ENCODE measurements at places on chromosomes 7 and 10. TPM values are rescaled to one million over a fixed set of nuclear protein-coding genes. Genes with fewer than 3 reads are reported as not detected.

- no peaks in the 10 kb centered on the region for H3K27me3 ChIP-seq
- peaks cover 22% of the 10 kb centered on the region for H3K4me1 ChIP-seq
- DNase-seq: no peak
- H3K4me3 ChIP-seq: no peak overlapping the region
Measured at GRCh38 chr10:95691281-95691680, 2.4 kb downstream of the TCTN3 start.

DNA sequence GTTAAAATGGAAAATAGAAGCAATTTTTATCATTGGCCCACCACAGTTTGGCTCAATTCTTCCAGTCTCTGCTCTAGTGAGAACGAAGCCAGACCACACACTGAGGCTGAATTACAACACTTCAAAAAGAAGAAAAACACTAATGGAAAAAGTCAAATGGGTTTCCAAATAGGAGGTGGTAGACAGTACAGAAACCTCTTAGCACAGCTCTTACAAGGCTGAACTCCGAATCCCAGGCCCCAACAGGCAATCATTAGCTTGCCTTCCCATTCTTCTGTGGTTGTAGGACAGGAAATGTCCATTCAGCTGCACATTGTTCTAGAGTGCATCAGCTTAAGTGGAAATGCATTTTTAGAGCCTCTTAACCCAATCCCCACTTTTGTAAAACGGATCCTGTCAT lies 115.1 kb upstream of the MEOX2 start:
- H3K27me3 ChIP-seq: no peaks in the 10 kb centered on the region
- H3K27ac ChIP-seq: peak overlapping the region; percentile 39
- peak; percentile 31 for DNase-seq
- H3K4me3 ChIP-seq: no peak overlapping the region
- no peaks in the 10 kb centered on the region for H3K36me3 ChIP-seq
- H3K4me1 ChIP-seq: no peaks in the 10 kb centered on the region

The WDFY4 gene
- total RNA-seq: 2.2 TPM

- H3K4me1 ChIP-seq: peaks cover 12% of the 10 kb centered on the region
- peak within 1 kb of the TSS; percentile 70 for H3K4me3 ChIP-seq
- H3K27ac ChIP-seq: peak within 1 kb of the TSS; percentile 85
- H3K36me3 ChIP-seq: no peaks in the 10 kb centered on the region
- no peaks in the 10 kb centered on the region for H3K27me3 ChIP-seq
Measured at GRCh38 chr7:94004024-94004951, at the start of gene BET1. BET1 (minus strand) TSS chr7:94004355; CDS start chr7:94004216, 139 bp downstream.

GRCh38 chr7:140698477-140698876 lies 2.0 kb downstream of the NDUFB2 start:
- no peak overlapping the region for H3K4me3 ChIP-seq
- no peaks in the 10 kb centered on the region for H3K27me3 ChIP-seq
- H3K36me3 ChIP-seq: no peaks in the 10 kb centered on the region
- no peak overlapping the region for H3K27ac ChIP-seq
- no peak for DNase-seq

The MEOX2 gene
- total RNA-seq: 14.4 TPM

The SNCG gene
- total RNA-seq: 20.4 TPM

- DNase-seq: no peak
- no peak overlapping the region for H3K4me3 ChIP-seq
- H3K36me3 ChIP-seq: no peaks in the 10 kb centered on the region
- no peak overlapping the region for H3K27ac ChIP-seq
Measured at GRCh38 chr10:36188461-36188860, 546.4 kb upstream of the FZD8 start.

GRCh38 chr7:3438352-3438751 lies 137.3 kb downstream of the SDK1 start:
- no peaks in the 10 kb centered on the region for H3K36me3 ChIP-seq
- H3K27ac ChIP-seq: no peak overlapping the region
- H3K4me3 ChIP-seq: no peak overlapping the region
- H3K4me1 ChIP-seq: no peaks in the 10 kb centered on the region
- DNase-seq: no peak
- H3K27me3 ChIP-seq: no peaks in the 10 kb centered on the region

The CPA4 gene
- 0.33 TPM for total RNA-seq

- H3K36me3 ChIP-seq: no peaks in the 10 kb centered on the region
- H3K4me3 ChIP-seq: no peak overlapping the region
- DNase-seq: no peak
- H3K27ac ChIP-seq: no peak overlapping the region
- H3K27me3 ChIP-seq: no peaks in the 10 kb centered on the region
- H3K4me1 ChIP-seq: no peaks in the 10 kb centered on the region
Measured at GRCh38 chr7:90483251-90483650, 13.8 kb downstream of the PTTG1IP2 start.

DNA sequence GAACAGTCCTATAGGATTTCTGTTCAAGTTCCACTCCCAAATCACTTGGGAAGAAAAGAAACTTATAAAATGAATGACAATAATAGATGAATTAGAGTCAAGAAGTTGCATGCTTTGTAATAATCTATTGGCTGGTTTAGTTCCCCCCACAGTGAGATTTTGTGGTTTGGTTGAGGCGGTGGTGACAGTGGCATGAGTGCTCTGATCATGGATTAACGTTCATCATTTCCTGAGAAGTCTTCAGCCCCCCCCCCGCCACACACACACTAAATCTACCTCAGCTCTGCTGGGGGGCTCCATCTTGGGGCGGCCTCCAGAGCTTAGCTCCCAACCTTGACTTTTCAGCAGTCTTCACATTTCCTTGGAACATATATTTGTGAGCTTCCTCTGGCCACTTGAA lies 121.7 kb downstream of the ABCA13 start:
- no peak overlapping the region for H3K27ac ChIP-seq
- H3K27me3 ChIP-seq: no peaks in the 10 kb centered on the region
- H3K4me1 ChIP-seq: no peaks in the 10 kb centered on the region
- no peak for DNase-seq
- H3K4me3 ChIP-seq: no peak overlapping the region
- H3K36me3 ChIP-seq: no peaks in the 10 kb centered on the region

The SUN1 gene
- 129 TPM for total RNA-seq

DNA sequence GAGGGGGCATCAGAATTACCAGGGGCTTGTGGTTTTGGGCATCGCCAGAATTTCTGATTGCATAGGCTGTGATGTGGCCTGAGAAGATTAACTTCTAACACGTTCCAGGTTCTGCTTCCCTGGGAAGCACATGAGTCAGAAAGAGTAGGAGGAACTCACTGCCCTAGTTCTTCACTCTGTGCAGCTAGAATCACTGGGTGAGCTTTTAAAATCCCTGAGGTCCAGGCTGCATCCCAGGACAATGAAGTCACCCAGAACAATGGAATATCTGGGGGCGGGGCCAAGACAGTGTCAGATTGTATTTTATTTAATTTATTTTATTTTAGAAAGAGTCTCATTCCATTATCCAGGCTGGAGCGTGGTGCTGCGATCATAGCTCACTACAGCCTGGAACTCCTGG lies 636.5 kb downstream of the CALN1 start:
- no peak for DNase-seq
- no peaks in the 10 kb centered on the region for H3K4me1 ChIP-seq
- no peaks in the 10 kb centered on the region for H3K27me3 ChIP-seq
- no peak overlapping the region for H3K4me3 ChIP-seq

The SFTPA1 gene
- total RNA-seq: not detected

DNA sequence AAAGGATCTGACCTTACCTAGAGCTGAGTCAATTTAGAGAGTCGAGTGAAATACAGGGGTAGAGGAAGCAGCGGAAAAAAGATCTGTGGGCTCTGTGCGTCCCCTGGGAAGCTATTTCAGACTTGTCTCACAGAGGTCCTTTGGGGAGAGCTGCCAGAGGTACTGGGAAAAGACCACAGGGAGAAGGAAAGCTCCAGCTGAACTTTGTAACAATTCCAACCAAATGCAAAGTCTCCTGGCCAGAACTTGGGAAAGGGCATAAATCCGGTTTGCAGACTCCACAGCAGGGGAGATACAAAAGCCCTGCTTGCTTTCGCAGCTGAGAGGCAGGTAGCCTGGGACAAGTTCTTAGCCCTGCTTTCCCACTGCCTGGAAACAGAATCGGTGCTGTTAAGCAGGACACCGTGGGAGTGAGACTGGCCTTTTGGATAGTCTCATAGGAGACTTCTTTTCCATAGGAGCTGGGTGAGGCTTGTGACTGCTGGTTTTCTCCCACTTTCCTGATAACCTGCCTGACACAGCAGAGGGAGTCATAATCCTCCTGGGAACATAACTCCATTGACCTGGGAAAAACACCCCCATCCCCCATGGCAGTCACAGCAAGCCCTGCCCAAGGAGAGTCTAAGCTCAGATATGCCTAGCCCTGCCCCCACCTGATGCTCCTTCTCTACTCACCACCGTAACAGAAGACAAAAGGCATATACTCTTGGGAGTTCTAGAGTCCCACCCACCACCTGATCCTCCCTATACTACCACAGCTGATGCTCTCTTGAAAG lies 926.2 kb downstream of the KCNMA1 start:
- H3K27ac ChIP-seq: no peak overlapping the region
- H3K36me3 ChIP-seq: no peaks in the 10 kb centered on the region
- no peaks in the 10 kb centered on the region for H3K4me1 ChIP-seq
- H3K4me3 ChIP-seq: no peak overlapping the region
- no peak for DNase-seq
- H3K27me3 ChIP-seq: no peaks in the 10 kb centered on the region

The ADAM8 gene
- total RNA-seq: 1.6 TPM

DNA sequence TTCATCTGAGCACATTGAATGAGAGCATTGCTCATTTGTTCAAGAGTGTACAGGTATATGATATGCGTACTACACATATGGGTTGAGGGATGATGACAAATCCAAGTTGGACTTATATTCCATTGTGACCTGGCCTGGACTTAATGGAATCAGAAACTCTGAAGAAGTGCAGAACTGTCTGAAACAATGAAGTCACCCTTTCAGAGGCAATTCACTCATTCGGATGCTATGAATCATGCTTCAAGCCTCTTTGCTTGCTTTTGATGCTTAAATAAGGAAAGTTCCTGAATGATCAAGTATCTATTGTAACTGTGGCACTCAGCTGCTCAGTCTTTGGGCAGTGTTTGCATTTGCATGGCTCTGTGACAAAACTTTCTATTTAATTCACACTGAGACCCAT lies 93.4 kb downstream of the ZNF365 start:
- H3K27me3 ChIP-seq: no peaks in the 10 kb centered on the region
- no peak overlapping the region for H3K27ac ChIP-seq
- H3K4me3 ChIP-seq: no peak overlapping the region

The PDE6C gene
- total RNA-seq: not detected

DNA sequence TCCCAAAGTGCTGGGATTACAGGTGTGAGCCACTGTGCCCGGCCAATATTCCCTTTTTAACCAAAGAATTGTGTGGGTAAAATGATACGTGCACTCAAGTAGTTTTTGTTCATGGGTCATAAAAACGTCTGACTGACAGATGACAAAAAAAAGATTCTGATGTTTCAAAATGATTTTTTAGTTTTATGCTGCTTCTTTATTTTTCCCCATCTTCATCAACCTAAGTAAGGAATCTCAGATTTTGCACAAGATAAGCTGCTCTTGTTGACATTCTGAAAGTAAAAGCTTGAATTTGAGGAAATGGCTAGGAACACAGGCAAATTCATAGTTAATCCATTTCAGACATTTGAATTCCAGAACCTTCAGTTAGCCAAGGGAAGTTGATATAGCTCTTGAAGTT lies 526.1 kb upstream of the NRP1 start:
- no peaks in the 10 kb centered on the region for H3K27me3 ChIP-seq
- DNase-seq: no peak
- no peaks in the 10 kb centered on the region for H3K4me1 ChIP-seq
- no peak overlapping the region for H3K4me3 ChIP-seq
- H3K36me3 ChIP-seq: no peaks in the 10 kb centered on the region
- no peak overlapping the region for H3K27ac ChIP-seq

DNA sequence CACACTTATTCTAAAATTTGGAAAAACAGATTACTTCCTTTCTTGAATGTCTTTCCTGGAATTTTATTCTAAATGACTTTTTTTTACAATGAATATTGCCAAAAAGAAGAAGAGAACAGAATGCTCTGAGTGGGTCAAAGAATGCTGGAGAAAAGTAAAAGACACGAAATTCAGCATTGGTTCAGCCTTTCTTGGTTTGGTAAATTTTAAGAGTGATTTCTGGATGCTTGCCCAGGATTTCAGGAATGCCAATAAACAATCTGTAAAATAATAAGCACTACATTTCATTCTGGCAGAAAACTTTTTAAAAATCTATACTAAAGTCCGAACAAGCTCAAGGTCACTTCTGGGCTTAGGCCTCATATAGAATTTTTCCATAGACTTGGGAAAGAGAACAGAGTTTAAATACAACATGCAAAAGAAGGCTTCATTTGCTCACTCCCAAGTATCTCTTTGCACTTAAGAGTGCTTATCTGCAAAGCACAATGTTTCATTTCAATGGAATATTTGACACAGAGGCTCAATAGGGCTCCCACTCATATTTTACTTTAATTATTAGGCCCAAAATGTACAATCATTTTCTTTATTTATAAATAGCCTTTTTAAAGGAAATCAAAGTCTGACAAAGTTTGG lies 359.5 kb upstream of the ANKRD30A start:
- no peaks in the 10 kb centered on the region for H3K27me3 ChIP-seq
- no peaks in the 10 kb centered on the region for H3K4me1 ChIP-seq

DNA sequence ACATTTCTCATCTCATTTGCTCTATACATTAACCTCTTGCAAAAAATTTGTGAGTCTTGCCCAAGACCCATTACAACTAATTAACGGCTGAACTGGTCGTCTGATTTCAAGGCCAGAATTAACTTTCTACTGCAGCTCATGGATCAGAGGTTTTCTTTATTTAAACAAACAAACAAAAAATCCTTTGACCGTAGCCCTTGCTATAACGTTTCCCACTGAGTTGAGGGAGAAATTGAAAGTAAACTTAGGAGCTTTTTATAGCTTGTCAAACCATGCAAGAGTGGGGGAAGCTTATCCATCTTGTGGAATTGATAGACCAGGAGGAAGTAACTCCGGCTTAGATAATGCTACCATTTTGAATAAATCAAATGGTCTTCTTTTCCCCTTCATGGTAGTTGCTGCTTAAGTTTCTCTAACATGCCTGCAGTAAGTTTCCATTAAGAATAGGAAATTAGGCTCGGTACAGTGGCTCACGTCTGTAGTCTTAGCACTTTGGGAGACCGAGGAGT lies 3.3 kb downstream of the SRGN start:
- no peaks in the 10 kb centered on the region for H3K27me3 ChIP-seq
- no peaks in the 10 kb centered on the region for H3K36me3 ChIP-seq
- peak overlapping the region; percentile 67 for H3K4me3 ChIP-seq
- DNase-seq: no peak
- peak overlapping the region; percentile 43 for H3K27ac ChIP-seq

DNA sequence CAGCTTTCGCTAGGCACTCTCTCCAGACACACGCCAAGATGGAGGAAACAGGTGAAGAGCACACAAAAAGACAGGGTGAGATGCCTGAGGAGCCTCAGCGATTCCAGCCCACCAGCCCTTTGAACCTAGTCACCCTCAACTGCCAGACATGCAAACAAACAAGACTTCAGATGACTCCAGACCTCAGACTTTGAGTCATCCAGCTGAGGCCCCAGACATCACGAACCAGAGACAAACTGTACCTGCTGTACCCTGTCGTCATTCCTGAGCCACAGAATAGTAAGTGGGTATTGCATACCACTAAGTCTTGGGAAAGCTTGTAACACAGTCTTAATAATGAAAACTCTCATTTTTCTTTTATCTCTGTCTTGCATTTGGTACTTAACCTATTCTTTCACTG lies 126.6 kb upstream of the LSM8 start:
- H3K27me3 ChIP-seq: no peaks in the 10 kb centered on the region
- H3K36me3 ChIP-seq: no peaks in the 10 kb centered on the region
- H3K4me3 ChIP-seq: no peak overlapping the region
- H3K4me1 ChIP-seq: no peaks in the 10 kb centered on the region
- H3K27ac ChIP-seq: no peak overlapping the region

- no peak overlapping the region for H3K4me3 ChIP-seq
- no peaks in the 10 kb centered on the region for H3K27me3 ChIP-seq
- no peaks in the 10 kb centered on the region for H3K4me1 ChIP-seq
- no peak for DNase-seq
Measured at GRCh38 chr7:79619216-79619615, 165.7 kb upstream of the MAGI2 start.

The NYAP1 gene
- 0.32 TPM for total RNA-seq
